ENCODE measurements at places on chromosomes 16 and 17.

GRCh38 chr16:56930486-56931270, 1.3 kb upstream of the HERPUD1 start:
- DNase-seq, result no peak

DNA sequence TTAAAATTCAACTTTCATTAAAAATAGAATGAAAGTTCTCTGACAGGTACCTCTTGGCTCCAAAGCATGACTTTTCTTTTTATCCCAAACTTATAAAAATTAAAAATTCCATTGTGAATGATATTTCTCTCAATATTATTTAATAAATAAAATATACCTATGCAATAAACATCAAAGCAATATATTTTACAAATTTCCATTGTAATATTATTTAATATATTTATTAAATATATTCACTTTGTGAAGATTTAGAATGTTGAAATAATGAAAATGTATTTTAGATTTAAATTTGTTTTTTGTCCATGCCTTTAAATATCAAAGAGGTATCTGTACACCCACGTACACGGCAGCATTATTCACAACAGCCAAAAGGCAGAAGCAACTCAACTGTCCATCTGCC, 147.8 kb downstream of the CEP112 start:
- no peak for DNase-seq

- DNase-seq, result no peak
Measured at GRCh38 chr17:17079761-17080160, 37.5 kb downstream of the MPRIP start.

DNA sequence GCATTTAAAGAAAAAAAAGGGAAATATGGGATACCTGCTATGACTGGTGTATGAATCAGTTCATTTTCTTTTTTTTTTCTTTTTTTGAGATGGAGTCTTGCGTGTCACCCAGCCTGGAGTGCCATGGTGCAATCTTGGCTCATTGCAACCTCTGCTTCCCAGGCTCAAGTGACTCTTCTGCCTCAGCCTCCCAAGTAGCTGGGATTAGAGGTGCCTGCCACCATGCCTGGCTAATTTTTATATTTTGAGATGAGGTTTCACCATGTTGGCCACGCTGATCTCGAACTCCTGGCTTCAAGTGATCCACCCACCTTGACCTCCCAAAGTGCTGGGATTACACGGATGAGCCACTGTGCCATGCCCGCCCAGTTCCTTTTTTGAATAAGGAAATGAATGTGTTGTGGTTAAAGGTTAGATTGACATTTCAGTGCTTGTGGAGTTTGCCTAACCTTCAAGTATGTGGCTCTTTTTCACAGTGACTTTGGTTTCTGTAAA, 7.7 kb downstream of the HAPSTR1 start:
- DNase-seq, result no peak

- DNase-seq, result no peak
Measured at GRCh38 chr17:66564992-66565465, 262.6 kb downstream of the PRKCA start.

GRCh38 chr16:73329358-73330286, 281.7 kb upstream of the ZFHX3 start:
- no peak for DNase-seq

DNA sequence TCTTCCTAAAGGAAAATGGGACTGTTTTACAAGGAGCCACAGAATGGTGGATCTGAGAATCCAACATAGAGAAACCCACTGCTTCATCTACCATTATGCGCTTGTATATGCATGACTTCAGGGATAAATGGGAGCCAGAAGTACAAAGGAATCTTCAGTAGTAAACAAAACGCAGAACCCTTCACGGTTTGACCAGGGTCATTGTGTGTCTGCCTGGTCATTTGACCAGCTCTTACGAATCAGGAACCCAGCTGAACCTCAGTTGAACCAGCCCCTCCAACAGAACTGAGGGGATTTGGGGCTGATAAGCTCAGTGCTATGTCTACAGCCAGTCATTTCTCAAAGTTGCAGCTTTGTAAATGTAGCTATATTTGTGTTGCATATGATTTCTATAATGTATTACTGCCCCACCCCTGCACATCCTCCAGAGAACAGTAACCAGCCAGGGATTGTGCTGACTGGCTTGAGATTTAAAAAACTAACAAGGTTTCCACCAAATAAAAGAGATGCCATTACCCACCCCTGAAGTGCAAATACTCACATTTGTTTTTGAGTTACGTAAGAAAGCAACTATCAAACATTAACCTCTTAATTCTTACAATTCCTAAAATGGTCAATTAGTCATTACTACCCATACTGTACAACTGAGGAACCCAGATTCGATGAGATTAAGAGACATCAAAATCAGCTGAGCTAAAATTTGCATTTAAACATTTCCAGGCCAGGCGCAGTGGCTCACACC, 6.3 kb downstream of the CMTM4 start:
- DNase-seq, result no peak

DNA sequence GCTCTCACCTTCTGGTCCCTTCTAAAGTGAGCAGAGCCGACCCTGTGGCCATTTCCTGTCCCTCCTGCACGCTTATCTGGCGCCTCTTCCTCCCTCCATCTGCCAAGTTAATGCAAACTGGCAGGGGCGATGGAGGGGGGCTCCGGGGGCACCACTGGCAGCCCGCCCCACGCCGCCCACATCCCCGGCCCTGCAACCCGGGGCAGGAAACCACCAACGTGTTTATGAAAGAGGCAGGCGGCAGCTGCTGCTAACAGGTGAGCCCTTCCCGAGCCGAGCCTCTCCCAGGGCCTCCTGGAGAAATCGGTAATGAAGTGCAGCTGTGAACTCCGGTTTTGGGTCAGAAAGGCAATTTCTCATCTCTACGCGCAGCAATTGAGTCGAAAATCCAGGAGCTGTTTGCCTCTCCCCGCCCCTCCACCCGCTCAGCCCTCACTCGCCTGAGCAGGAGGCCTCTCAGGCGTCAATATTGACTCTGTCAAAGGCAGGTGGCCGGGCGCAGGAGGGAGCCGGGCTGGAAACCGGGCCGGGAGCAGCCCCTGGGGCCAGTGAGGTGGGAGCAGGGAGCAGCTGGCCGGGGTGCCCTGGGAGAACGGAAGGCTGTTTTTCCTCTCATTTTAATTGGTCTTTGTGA, 164.4 kb upstream of the GSE1 start:
- DNase-seq, result no peak

DNA sequence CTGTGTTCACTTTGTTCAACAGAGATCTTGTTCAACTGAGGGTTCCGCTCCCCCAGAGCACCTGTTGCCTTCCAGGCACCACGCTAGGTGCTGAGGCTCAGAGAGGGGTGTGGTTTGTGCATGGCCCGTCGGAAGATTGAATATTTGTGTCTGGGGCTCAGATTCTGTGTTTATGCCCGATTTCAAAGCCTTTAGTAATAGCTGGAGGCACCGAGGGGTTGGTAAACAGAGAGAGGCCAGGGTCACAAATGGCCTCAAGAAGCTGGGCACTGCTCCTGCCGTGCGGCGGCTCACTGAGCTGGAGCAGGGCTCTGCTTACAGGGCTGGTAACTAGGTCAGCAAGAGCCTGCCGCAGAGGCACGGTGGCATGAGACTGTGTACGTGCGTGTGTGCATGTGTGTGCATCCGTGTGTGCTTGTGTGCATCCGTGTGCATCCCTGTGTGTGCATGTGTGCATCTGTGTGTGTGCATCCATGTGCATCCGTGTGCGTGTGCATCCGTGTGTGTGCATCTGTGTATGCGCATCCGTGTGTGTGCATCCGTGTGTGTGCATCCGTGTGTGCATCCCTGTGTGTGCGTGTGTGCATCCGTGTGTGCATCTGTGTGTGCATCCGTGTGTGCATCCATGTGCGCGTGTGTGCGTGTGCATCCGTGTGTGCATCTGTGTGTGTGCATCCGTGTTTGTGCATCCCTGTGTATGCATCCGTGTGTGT, 5.4 kb downstream of the ITGAE start:
- DNase-seq, result no peak

- peak; percentile 9 for DNase-seq
Measured at GRCh38 chr17:16352303-16352666, 984 bp downstream of the CENPV start.

DNA sequence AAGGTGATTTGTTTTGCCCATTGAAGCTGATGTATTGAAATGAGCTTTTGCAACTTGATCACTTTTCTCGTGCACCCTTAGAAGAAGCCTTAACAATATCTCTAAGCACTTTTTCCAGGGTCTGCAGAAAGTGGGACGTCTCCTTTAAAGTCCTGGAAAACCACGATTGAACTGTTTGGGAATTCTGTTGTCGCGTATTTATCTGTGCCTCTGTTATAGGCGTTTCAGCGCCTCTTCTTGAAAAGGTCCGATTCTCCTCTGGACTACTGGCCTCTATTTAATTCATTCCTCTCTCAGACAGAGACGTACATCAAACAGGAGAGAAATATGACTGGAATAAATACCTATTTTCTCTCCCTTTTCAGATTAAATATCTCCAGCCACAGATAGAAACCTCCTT, 262.4 kb upstream of the PSMD7 start:
- DNase-seq, result no peak

DNA sequence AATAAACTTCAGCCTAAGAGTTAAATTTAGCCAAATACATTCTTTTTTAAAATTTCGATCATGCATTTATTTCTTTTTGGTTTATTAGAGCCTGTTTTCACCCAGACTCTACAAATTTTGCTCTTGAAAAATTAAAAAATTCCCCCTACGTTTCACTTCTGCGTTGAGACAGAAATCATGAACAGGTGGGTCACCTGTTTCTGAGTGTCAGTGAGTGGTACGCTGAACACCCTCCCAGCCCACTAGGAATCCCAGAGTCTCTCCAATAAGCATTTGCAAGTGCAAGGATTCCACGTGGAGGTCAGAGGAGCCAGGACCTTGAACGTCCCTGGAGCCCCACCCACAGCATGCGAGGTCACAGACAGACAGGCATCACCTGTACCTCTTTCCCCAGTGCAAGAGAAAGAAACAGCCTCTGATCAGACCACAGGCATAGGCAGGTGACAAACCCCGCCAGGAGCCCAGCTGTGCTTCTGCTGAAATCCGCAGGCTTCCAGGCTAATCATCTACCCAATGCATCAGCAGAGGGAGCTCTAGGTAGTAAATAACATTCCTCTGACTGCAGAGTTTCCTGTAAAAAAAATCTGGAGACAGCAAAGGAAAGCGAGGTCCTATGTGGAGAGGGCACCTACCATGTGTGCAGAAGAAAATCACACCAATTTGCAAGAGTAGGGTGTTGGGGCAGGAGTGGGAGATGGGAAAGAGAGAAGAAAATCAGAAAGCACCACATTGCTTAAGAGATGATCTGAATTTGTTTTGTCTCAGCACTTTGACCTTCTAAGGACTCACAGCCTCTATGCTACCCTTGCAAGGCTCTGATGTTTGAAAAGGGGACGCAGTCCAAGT, 5.9 kb upstream of the XYLT1 start:
- DNase-seq, result no peak

DNA sequence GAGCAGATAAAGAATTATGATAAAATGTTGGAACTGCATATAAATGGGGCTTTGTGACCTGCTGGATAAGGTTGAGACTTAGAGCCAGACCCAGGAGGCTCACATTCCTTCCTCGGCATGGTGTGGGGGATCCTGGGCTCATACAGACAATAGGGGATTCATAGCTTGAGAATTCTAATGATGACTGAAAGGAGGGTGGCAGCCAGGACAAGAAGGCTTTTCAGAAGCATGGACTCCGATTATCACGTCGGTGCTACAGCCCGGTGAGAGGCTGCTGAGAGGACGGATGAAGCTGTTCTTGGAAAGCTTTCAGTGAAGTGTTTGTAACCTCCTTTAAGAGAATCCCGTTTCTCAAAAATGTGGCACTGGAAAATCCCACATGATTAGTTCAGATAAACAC, 167.2 kb downstream of the ANKFN1 start:
- DNase-seq, result no peak

GRCh38 chr17:14621826-14622614, 321.1 kb downstream of the HS3ST3B1 start:
- DNase-seq, result no peak

DNA sequence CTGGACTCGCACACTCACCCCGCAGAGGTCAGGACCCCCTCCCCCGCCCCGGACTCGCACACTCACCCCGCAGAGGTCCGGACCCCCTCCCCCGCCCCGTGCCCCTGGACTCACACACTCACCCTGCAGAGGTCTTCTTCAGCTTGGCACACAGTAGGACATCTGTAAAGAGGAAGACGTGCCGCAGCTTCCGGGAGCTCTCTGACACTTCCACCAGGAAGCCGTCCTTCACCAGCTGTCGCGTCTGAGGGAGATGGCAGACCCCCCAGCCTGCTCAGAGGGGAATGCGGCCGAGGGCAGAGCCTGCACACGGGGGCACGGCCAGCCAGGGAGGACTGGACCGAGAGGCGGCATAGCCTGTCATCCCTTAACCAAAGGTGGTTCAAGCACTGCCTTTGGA, 72.9 kb downstream of the TIMM22 start:
- no peak for DNase-seq

- DNase-seq, result no peak
Measured at GRCh38 chr17:81128774-81129173, 36.5 kb upstream of the PVALEF start.

DNA sequence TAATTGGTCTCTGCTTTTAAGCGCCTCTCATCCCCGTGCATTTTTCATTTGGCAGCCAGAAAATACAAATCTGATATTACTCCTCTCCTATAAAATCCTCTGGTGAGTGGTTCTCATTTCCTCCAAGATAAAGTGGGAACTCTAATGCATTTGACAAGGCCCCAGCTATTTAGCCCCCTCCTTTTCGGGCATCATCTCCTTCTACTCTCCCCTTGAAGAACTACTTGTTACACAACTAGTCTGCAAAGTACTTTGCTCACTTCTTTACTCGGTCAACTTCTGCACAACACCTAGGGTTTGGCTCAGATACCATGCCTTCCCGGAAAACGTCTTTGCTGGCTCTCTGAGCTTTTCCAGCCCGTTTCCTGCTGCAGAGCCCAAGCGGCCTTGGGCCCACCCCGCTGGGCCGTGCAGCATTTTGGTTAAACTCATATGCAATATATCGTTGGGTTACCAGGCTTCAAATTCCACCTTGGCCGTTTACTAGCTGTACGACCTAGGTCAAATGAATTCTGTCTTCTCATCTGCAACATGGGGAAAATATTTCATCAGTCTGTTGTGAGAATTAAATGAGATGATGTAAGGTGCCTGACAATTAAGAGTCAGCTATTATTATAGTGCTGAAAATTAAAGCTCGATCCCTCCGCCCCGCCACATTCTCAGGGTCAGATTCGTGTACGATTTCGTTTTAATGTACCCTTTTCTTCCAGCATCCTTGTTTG, 883 bp upstream of the TAF15 start:
- DNase-seq, result no peak

GRCh38 chr16:89582614-89583196, 7.1 kb downstream of the CPNE7 start:
- no peak for DNase-seq

- DNase-seq, result no peak
Measured at GRCh38 chr16:85699628-85700027, 10.9 kb upstream of the GINS2 start.

All from activated CD8-positive, alpha-beta memory T cell treated with anti-CD3 and anti-CD28 coated beads for 48 hours (primary cell).